Pons (tissue), 1 donor: ENCODE measurements at places on chromosomes 12 and 14.

DNA sequence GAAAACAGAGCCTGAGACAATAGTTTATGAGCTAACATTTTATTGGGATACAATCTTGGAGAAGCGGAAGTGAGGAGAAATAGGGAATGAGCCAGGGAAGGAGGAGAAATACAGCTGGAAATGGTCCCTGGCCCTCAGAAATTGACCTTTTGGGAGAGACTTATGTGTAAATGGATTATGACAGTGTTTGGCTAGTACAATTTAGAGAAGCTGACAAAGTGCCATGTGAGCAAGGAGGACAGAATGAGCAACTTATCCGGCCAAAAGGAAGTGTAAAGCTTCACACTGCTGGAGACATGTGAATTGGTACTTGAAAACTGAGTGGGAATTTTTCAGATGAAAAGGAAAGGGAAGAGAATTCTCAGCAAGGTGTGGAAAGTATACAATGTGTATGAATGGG is 2.9 kb downstream of the GLIPR1 start:
- no peak for DNase-seq

DNA sequence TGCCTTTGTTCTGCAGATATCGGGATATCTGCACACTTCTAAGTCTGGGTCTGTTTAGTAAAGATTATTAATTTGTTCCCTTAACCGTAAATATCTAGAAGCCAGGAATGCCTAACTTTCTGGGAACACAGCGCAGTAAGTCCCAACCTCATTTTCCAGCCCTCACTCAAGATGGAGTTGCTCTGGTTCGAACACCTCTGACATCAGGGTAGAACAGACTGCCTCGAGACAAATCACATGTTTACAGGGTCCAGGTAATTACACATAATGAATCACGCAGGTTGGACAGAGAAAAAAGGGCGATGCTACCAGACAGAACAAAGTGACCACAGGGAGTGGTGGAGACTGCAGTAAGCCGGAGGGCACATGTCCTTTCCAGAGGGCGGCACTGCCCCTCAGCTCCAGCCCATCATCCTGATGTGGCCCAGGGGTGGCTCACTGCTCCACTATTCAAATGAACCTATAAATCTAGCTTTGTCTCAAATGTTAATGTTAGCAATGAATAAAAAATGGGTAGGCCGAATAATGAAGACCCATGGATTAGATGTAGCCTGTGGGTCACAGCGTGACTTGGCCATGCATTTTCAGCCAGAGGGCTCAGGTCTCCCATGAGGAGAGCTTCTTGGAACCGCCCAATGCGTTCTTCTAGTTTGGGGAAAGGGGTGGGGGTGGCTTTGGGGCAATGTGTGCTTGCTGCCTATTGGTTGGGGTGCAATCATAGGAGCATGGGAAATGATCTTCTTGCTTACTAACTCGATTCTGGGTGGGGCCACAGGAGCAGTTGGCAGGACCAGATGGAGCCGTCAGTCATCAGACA is 159.0 kb upstream of the SFSWAP start:
- no peak for DNase-seq

- no peak for DNase-seq
Observed at GRCh38 chr14:58914279-58914855, 274.1 kb upstream of the DAAM1 start.

GRCh38 chr14:98840091-98840490 is 431.9 kb downstream of the BCL11B start:
- DNase-seq: no peak

GRCh38 chr12:107105410-107105703 is 12.0 kb upstream of the CRY1 start:
- DNase-seq: no peak

- DNase-seq: peak; percentile 82
Observed at GRCh38 chr14:81625343-81625742, 91.7 kb upstream of the SEL1L start.

GRCh38 chr12:52870361-52871290 is 21.8 kb upstream of the KRT78 start:
- DNase-seq: no peak

DNA sequence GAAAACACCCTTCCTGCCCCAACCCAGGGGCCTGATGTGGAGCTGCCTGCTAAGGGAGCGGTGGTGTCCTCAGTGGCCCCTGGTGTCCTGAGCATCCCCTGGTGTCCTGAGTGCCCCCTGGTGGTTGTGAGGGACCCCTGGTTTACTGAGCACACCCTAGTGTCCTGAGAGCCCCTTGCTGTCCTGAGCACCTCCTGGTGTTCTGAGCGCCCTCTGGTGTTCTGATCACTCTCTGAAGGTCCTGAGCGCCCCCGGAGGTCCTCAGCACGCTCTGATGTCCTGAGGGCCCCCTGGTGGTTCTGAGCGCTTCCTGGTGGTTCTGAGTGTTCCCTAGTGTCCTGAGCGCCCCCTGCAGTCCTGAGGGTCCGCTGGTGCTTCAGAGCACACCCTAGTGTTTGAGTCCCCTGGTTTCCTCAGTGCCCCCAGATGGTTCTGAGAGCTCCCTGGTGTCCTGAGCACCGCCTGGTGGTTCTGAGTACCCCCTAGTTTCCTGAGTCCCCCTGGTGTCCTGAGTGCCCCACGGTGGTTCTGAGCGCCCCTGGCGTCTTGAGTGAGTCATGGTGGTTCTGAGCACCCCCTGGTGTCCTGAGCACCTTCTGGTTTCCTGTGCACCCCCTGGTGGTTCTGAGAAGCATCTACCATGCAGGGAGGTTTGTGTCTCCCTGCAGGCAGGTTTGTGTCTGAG is 1004.2 kb downstream of the TMEM121 start:
- no peak for DNase-seq

DNA sequence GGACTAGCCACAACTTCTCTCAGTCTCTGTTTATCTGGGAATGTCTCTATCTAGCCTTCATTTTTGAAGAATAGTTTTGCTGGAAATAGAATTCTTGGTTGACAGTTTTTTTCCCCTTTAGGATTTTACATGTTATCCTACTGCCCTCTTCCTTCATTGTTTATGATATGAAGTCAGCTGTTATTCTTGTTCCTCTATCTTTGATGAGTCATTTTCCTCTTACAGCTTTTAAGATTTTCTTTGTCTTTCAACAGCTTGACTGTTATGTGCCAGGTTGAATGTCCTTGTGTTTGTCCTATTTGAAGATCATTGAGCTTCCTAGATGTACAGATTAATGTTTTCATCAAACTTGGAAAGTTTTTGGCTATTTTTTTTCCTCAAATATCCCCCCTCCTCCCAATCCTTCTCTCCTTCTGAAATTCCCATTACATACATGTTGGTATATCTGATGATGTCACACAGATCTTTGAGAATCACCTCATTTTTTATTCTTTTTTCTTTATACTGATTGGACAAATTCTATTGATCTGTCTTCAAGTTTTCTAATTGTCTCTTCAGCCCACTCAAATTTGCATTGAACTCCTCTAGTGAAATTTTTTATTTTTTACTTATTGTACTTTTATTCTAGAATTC is 4.5 kb upstream of the GOLGA5 start:
- DNase-seq: no peak

DNA sequence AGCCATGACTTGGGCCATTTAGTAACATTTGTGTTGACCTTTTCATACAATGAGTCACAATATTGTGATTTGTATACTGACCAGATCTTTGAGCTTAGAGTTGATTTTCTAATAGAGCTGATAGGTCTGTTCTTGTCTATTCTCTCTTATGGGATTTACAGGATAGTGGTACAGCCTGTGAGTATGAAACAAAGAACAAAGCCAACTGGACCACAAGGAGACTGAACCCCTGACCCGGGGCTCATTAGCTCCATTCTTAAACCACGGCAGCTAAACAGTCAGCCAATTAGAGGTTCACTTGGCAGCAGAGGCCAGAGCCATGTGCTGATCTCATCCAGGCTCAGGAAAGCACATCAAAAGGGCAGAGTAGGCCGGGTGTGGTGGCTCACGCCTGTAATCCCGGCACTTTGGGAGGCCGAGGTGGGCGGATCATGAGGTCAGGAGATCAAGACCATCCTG is 59.1 kb upstream of the GNPNAT1 start:
- no peak for DNase-seq
